ENCODE measurements at places on chromosomes 7 and 10.

GRCh38 chr7:99255463-99255862 lies 17.2 kb upstream of the MYH16 start:
- DNase-seq, result no peak

GRCh38 chr10:21372651-21373410 lies 152.7 kb downstream of the SKIDA1 start:
- DNase-seq, result peak; percentile 90

- peak; percentile 18 for DNase-seq
These were observed 60.4 kb downstream of the TPST1 start for GRCh38 chr7:66265566-66265965.

- DNase-seq, result peak; percentile 47
These were observed 26.4 kb upstream of the PRKG1 start for GRCh38 chr10:51047857-51048256.

DNA sequence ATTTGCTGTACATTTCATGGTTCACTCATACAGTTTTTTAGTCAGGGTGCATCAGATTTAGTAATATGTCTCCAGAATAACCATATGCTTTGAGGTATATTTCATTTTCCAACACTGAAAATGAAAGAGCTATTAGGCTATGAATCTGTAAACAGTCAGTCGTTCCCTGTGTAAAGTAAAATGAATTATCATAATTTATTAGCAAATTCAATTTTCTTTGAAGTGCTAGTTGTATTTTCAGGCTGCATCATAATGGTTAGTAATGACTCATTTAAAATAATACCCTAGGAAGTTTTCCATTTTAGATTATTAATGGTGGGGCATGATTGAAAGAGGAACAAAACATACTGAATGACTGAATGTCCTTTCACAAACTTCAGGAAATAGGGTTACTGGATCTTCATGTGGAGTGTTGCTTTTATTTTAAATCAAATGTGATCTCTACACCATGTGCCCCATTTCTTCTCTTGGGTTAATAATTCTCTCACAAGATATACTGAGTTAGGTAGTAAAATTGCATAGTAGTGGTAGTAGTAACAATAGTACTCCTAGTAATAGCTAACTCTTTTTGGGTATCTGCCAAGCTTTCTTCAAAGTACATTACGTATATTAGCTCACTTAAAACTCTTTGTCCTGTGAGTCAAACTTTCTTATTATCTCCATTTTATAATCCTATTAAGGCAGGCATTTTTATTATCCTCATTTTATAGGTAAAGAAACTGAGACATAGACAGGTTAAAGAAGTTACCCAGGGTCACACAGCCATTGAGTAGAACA lies 476.5 kb downstream of the SUGCT start:
- DNase-seq, result no peak

- no peak for DNase-seq
These were observed 40.4 kb downstream of the RASGEF1A start for GRCh38 chr10:43226441-43226840.

- no peak for DNase-seq
These were observed 14.8 kb downstream of the OGDHL start for GRCh38 chr10:49747303-49747646.

- DNase-seq, result peak; percentile 14
These were observed 11.4 kb downstream of the BCAP29 start for GRCh38 chr7:107591421-107591820.

DNA sequence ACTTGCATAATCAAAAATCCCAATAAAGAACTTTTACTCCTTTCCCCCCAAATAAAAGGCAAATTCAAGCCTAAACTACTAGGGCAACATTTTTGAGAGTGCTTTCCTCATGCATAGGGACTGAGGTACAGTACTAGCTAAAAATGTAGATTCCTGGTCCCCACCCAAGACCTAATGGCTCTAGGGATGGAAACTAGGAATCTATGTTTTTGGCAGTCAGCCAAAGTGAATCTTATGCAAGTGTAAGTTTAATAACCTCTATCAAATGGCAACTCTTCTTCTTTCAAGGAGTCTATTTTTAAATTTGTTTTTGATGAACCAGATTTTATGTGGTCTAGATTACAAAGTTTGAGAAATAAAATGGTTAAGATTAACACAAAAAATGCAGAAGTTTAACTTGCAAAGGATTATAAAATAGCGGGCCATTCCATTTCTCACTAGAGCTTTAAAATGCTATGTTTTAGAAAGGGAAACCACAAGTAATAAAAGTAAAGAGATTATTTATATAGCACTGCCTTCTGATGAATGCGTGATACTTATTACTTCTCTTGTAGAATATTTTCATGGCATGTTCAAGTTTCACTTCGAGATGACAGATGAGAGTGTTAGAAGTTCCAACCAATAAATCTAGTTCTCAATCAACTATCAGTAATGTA lies 70.4 kb upstream of the MDFIC start:
- DNase-seq, result no peak

GRCh38 chr7:100509231-100509630 lies 25.5 kb downstream of the NYAP1 start:
- DNase-seq, result no peak

DNA sequence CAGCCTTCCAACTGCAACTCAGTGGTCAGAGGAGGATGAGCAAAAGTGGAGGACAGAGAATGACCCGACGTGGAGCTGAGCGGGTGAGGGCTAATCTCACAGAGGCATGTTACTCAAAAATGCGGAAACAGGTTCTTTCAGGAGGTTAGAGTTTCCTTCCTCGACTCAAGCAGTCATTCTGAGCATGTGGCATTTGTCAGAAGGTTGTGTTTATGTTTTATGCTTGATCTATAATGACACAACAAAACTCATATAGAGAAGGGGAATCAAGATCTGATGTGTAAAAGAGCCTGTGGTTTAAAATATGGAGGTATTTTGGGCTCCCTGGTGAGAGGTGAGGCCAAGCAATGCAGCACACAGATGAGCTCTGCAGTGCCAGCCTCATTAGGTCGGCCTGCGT lies 311.4 kb downstream of the ADARB2 start:
- no peak for DNase-seq

- no peak for DNase-seq
These were observed 8.1 kb downstream of the ATP5MF start for GRCh38 chr7:99457650-99458493.

DNA sequence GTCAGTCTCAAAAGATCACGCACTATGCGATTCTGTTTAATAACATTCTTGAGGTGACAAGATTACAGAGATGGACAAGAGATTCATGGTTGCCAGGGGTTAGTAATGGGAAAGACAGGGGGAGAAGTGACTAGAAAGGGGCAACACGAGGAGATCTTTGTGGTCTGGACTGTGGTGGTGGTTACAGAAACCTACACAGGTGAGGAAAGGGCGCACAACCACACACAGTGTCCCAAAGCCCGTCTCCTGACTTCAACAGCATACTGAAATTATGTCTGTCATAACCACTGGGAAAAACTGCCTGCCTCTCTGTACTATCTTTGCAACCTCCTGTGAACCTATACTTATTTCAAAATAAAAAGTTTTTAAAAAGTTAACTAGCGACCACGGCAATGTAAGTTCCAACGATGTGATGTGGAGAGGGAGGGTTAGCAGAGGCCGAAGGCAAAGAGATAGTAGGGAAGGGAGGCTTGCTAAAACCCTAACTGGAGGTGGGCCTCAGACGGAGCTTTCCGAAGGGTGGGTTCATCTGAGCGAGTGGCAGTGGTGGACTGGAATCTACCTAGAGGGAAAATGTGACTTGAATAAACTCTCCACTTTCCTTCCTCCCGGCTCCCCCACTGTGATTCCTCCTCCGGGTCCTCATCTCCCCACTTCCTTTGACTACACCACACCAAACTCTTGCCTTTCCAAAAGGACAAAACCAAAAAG lies 43.7 kb downstream of the GNA12 start:
- DNase-seq, result no peak

GRCh38 chr7:1314908-1315450 lies 82.3 kb downstream of the UNCX start:
- DNase-seq, result no peak

GRCh38 chr10:62381385-62382102 lies 7.4 kb downstream of the ZNF365 start:
- DNase-seq, result no peak
